GM04503 (cell line): ENCODE measurements at places on chromosomes 1 and 21.

DNA sequence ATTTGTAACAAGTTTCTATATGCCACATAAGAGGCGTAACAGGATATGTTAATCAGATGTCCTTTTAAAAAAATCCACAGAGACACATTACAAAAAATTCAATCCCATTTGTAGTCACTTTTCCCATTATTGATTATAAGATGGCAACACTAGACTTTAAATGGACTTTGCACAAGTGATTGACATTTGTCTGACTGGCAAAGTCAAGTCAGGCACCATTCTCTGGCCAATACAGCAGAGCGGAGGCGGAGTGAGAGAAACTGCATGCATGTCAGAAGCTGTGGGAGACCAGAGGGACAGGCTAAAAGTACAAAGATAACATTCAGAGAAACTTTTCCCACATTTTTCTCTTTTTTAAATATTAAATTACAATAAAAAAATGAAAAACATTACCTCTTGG lies 28.1 kb upstream of the RGS5 start:
- DNase-seq: no peak

DNA sequence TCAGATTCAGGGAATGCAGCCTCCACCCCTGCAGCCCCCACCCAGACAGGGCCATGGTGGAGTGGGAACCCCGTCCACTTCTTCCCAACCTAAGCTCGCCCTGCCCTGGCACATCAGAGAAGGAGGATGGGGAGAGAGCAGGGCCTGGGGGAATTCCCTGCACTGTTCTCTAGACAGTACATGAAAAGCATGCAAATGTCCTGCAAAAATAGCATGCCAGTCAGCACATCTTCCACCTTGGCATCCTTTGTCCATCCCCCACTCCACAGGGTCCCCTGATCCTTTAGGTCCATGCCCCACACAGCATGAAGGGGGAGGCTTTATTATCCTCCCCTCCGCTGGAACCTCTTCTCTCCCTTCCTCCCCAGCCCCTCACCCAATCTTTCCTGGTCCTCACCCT lies 35.0 kb upstream of the RD3 start:
- no peak for DNase-seq

GRCh38 chr1:17919525-17920439 lies 164.6 kb downstream of the ACTL8 start:
- DNase-seq: no peak

DNA sequence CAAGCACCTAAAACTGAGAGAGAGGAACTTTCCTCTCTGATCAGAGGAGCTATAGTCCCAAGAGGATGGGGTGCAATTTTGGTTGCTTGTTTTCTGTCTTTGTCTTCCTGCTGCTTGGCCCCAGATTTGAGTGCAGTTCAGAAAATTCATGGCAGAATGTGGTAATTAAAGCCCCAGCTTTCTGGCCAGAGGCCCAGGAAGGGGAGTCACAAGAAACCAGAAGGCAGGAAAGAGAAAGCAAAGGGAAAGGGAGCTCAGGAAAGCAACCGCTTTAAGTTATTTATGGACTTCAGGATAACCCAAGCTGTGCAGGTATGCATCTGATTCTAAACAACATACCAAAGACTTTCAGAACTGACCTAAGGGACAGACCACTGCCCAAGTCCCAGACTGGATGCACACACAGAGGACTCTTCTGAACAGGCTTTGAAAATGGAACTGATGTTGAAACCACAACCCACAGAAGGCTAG lies 88.8 kb downstream of the ST3GAL3 start:
- DNase-seq: peak; percentile 55
